ENCODE measurements at places on chromosomes 11 and 22.

DNA sequence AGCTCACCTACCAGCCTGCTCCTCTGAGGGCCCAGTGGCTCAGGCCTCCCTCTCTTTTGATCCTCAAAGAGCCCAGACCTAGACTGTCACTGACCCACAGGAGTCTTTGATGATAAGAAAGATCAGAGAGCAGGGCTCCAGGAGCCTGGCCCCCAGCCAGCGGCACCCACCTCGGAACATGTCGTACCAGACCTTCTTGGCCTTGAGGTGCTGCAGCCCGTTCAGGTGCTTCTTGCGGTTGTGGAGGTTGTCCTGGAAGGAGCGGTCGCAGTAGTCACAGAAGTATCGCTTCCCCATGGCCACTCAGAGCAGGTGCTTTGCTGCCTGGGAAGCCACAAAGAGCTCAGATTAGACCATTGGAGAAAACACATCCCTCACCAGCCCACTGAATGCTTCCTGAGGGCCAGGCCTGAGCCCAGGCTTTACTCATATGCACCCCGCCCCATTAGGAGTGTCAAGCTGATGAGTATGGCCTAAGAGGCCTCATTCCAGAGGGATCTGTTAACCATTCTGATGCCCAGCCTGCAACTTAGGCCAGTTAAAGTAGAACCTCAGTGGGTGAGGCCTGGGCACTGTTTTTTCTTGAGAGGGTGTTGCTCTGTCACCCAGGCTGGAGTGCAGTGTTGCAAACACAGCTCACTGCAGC is 18.4 kb downstream of the ZMAT5 start:
- no peak for DNase-seq

DNA sequence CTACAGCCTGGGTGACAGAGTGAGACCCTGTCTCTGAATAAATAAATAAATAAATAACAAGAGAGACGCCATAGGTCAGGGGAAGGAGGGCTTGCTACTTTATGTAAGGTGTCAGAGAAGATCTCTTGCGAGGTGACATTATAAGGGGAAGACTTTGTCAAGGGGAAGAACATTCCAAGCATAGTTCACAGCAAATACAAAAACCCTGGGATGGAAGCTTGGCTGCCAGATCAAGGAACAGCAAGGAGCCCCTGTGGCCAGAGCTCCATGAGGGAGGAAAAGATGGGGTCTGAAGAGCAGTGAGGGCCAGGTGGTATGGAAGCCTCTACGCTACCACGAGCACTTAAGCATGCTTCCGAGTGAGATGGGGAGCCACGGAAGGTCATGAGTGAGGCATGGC is 62.3 kb downstream of the AHNAK start:
- no peak for DNase-seq

DNA sequence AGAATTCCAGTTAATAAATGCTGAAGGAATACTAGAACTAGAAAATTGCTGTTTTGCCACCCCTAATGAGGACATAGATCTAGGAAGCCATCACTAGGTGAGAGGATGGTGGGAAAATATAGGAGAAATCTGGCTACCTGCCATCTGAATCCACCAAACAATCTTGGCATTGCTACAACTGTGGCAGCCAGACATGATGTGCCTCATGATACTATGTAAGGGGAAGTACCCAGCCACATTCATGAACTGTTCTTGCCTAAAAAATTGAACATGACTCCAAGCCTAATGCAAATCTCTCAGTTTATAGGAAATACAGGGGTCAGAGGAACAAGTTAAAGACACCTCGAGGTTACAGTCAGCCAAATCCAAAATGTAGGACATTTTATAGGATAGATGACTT is 72.8 kb downstream of the SFI1 start:
- DNase-seq, result no peak

GRCh38 chr11:131463649-131464425 is 93.4 kb downstream of the NTM start:
- DNase-seq, result no peak

DNA sequence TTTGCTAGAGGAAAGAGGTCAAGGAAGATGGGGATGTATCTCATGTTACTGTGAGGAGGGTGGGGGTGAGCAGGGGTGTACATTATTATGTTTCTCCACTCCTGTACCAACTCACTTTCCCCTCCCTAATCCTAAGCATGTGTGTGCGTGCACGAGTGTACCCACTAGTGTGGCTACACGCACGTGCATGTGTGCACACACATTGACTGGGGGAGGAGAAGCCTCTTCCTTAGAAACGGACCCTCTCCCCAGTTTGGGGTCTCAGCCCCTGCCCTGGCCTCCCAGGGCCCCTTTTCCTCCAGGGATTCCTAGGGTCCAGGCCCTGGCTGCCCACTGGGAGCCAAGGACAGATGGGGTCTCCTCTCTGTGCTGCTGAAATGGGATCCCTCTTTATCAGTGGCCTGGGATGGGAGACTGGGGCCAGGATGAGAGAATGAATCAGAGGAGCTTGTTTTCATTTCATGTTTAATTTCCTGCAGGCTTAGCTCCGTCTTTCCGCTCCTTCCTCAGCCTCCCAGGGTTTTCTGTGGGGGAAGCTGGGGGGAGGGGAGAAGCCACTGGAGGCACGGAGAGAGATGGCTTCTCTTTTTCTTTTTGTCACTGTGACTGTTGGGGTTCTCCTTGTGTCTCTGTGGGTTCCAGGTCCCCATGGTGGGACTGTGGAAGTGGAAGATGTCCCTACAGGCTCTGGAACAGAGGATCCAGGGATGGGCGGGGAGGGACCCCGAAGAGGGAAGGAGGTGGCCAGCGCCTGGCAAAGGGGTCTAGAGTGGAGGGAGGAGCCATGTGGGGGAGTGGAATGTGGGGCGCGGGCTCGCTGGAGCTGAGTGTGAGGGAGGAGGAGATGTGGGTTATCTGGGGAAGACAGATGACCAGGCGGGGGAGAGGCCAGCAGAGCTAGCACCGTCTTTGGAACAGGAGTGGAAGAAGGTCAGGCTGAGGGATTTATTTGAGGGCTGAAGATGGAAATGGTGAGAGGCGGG is 40.3 kb downstream of the ALX4 start:
- no peak for DNase-seq

DNA sequence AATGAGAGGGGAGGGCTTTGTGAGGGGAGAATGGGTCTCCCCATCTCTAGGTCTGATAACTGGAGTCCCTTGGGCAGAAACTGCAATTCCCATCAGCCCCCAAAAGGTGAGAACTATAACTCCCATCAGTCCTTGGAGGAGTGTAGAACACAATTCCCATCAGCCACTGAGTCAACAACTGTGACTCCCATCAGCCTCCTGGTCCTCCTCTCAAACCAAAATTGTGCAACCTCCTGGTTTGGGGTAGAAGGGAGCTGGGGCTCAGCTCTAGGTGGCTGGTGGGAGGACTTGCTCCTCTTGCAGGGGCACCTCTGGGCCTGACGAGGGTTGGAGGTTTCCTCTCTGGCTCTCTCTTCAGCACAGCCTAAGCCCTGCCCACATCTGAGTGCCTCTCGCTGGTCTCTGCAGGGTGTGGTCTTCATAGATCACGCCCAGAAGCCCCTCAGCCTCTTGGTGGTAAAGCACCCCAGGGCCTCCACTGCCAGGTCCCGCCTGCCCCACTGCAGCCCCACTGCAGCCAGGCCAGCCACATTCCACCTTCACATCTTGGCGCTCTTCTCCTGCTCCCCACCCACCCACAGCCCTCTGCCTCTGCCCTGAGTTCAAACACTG is 18.5 kb downstream of the SLC22A12 start:
- no peak for DNase-seq

DNA sequence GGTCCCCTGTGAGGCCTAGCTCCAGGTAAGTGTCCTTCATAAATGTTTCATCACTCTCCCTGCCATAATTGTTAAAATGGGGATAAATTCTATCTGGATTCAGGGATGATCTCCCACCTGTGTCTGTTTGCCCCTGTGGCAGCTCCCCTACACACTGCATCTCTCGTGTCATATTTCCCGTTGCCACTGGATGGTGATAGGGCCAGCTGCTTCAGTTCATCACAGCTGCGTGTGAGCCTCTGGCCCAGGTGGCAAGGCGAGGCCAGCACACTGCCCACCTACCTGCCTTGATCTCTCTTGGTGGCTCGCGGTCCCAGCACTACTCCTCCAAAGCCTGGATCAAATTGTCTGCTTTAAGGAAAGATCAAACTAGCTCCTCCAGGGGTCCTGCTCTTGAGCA is 187.4 kb downstream of the GRIK4 start:
- no peak for DNase-seq

GRCh38 chr11:65185869-65186341 is 4.2 kb downstream of the CAPN1 start:
- no peak for DNase-seq

DNA sequence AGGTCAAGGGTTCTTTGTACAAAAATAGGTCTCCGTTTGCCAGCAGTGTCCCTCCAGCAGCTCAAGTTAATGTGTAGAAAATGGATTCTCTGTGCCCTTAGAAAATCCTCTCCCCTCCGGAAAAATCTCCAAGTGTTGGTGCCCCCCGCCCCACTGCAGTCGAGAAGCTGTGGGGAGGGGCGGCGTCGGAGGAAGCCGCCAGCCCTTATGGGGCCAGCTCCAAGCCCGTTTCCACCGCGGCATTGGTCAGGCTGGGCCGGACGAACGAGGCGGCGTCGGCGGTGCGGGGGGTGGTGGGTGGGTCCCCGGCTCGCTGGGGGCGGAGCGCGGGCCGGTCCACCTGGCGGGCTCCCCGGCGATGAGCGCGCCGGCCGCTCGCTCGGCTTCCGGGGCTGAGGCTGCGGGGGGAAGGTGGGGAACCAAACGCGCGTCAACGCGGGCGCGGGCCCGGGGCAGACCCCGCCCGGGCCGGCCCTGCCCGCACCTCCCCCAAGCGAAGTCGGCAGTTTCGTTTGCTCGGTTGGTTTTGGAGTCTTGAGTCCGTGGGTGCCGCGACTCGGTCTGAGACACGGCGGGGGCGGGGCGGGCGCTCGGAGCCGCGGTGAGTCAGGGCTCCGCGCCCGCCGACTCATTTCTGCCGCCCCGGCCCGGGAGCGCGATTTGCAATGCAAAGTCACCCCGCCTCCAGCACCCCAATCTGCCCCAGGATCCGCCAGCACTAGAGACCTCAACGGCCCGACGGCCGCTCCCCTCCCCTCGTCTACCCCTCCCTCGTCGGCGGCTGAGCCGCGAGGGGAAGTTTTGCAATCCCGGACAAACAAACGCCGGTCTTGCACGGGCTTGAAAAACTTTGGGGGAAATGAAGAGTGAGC is 1.4 kb downstream of the ASCL2 start:
- peak; percentile 88 for DNase-seq

DNA sequence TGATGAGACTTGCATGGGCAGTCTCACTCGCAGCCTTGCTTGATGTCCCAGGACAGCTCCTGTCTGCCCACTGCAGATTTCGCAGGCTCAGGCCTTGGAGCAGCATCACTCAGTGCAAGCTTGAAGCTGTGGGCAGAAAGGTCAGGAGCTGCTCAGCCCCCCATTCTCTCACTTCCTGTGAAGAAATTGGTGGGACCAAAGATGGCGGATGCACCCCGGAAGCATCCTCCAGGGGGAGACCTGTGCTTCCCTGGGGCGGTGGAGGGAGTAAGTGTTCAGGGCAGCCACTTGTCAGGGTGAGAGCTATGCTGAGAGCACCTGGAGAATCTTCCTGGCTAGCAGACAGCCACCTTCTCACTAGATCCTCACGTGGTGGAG is 11.3 kb downstream of the PLAAT2 start:
- DNase-seq, result peak; percentile 51

GRCh38 chr11:126791446-126791845 is 209.1 kb downstream of the KIRREL3 start:
- no peak for DNase-seq

DNA sequence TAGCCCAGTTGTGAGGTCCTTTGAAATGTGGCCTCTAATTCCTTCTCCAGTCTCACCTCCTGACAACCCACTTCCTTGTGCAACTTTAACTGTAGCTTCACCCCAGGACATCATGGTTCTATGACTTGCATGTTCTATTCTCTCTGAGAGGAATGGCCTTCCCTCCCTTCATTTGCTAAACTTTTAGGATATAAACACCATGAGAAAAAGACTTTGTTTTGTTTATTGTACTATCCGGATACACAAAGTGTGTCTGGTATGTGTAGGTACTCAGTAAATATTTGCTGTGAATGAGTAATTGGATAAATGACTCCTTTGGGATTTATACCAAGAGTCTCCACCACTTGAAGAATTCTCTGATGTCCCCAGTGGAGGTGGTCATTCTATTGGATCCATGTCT is 547.6 kb downstream of the INSC start:
- no peak for DNase-seq

DNA sequence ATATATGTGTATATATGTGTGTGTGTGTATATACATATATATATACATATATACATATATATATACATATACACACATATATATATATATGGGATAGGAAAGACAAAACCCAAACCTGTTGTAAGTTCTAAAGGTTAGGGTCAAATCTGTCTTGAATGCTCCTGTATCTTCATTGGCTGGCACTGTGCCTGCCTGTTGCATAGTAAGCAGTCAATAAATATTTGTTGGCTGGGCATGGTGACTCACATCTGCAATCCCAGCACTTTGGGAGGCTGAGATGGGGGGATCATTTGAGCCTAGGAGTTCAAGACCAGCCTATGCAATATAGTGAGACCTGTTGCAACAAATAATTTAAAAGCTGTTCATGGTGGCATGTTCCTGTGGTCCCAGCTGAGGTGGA is 205.4 kb downstream of the DBX1 start:
- DNase-seq, result no peak

GRCh38 chr11:70317581-70318305 is 47.3 kb downstream of the PPFIA1 start:
- no peak for DNase-seq

GRCh38 chr11:32255841-32256240 is 165.0 kb downstream of the RCN1 start:
- DNase-seq, result no peak

DNA sequence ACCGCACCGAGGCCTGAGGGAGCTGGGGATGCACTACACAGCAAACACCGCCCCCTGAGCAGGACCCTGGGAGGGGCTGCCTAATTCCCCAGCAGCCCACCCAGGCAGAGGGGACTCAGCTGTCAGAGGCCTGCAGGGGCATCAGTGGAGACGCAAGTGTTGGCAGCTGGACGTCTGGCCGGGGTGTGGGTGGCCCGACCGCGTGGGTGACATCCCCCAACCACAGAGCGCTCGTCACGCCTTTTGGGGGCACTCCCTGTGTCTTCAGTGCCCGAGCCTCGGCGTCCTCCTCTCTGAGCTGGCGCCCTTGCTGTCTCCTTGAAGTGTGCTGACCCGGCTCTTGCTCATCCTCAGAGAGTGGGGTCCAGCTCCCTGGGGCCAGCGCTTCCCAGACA is 150.2 kb downstream of the BRD1 start:
- peak; percentile 8 for DNase-seq
